ENCODE measurements at places on chromosomes 6 and 20.

- no peak for DNase-seq
Observed at GRCh38 chr20:61436667-61437279, 184.7 kb downstream of the CDH4 start.

DNA sequence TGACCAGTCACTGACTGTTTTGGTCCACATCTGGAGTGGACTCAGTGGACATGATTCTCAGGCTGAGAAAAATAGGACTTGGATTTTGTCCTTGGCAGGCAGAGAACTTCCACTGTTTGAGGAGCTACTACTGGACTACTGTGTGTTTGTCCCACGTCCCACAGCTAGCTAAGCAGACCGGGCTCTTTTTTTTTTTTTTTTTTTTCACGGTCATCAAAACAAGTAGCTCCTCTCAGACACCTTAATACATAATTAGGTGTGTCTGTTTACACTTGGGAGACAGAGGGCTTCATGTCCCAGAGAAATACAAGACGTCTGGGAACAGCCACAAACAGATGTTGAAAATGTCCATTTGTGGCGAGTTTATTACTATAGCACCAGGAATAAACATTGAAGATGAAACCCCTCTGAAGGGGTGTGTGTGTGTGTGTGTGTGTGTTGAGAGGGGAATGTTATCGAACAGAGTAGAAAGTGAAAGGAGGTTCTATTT lies 155.0 kb upstream of the SUPT3H start:
- no peak for DNase-seq

DNA sequence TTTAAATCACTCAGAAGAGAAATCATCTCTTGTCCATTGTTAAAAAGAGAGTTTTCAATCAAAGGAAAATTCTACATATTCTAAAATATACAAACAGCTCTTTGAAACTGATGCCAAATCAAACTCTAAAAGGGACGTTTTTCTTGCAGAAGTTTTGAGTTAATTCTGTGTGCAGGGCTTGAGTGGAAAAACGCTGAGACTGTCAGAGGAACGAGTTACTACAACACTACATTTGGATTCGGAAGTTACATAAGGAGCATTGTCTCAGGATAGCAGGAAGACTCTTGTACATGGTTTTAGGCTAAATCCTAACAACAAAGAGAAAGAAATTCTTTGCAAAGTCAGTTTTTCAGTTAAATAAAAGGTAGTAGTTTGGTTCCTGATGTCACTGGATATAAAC lies 155.7 kb upstream of the SUPT3H start:
- no peak for DNase-seq

GRCh38 chr6:6191476-6191875 lies 129.0 kb downstream of the F13A1 start:
- no peak for DNase-seq

- DNase-seq, result no peak
Observed at GRCh38 chr6:4136354-4136831, 1.0 kb upstream of the ECI2 start.

GRCh38 chr6:10369896-10370295 lies 45.0 kb downstream of the TFAP2A start:
- DNase-seq, result no peak

GRCh38 chr6:131764350-131764749 lies 43.5 kb upstream of the ENPP1 start:
- no peak for DNase-seq

DNA sequence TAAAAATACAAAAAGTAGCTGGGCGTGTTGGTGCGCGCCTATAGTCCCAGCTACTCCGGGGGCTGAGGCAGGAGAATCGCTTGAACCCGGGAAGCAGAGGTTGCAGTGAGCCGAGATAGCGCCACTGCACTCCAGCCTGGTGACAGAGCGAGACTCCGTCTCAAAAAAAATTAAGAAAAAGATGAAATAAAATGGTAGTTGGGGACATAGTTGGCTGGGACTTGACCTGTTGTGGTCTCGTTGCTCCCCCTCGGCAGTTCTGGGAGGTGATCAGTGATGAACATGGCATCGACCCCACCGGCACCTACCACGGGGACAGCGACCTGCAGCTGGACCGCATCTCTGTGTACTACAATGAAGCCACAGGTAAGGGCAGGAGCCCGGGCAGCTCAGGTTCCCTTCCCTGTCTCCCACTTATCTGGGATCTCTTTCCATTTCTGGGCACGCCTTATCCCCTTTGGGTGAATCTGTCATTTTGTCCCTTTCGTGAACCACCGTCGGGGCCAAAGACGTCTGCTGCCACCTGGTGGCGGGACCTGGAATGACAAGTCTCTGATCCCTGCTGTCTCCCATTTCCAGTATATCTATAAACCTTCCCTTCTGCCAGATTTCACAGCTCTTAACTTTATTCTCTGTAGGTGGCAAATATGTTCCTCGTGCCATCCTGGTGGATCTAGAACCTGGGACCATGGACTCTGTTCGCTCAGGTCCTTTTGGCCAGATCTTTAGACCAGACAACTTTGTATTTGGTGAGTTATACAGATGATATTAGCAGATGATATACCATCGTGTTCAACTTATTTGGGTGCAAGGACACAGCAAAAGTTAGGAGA lies 2.3 kb downstream of the TUBB start:
- DNase-seq, result peak; percentile 87

DNA sequence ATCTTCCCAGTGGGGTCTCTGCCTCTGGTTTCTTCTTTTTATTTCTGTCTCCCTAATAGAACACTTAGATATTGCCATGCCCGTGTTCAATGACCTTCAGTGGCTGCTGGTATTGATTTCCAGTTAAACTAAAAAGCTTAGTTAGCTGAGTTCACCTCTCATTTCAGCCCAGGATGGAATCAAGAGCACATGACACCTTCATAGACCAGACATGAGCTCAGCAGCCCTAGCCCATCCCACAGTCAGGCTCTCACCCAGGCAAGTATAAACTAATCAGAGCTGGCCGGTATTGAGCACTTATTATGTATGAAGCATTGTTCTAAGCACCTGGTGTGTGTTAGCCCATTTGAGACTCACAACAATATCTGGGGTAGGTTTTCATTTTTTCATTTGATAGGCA lies 33.7 kb upstream of the PLEKHG1 start:
- DNase-seq, result no peak

- DNase-seq, result no peak
Observed at GRCh38 chr6:3372184-3372846, 84.5 kb downstream of the SLC22A23 start.

DNA sequence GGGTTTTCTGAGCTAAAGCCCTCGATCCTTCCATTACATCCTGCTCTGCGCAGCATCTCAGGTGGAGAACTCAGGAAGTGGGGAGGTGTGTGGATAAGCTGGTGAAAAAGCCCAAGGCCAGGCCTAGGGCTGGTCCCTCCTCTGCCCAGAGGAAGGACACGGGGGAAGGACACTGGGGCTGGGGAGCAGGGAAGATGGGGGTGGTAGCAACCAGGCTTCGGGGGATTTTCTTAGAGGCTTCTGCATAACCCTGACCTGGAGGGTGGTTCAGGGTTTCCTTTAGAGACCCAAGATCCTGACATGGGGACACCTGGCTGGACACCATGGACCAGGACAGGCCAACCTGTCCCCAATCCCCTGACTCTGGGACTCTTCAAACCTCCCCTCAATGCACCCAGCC lies 37.9 kb downstream of the SUN5 start:
- DNase-seq, result no peak

DNA sequence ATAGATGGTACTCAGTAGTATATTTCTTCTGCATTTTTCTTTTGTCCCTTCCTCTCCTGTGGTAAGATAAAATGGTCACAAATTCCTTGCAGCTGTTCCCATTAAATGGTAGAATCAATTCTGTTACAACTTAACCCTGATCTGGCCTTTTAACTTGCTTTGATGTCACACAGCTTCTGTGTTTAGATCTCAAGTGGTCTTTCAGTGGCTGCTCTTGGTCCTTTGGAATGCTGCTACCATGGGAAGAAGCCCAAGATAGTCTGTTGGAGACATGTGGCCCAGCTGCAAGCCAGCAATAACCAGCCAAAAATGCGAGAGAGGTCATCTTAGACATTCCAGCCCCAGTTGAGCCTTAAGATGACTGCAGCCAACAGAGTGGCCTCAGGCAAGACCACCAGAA lies 429.7 kb downstream of the KIF16B start:
- no peak for DNase-seq

DNA sequence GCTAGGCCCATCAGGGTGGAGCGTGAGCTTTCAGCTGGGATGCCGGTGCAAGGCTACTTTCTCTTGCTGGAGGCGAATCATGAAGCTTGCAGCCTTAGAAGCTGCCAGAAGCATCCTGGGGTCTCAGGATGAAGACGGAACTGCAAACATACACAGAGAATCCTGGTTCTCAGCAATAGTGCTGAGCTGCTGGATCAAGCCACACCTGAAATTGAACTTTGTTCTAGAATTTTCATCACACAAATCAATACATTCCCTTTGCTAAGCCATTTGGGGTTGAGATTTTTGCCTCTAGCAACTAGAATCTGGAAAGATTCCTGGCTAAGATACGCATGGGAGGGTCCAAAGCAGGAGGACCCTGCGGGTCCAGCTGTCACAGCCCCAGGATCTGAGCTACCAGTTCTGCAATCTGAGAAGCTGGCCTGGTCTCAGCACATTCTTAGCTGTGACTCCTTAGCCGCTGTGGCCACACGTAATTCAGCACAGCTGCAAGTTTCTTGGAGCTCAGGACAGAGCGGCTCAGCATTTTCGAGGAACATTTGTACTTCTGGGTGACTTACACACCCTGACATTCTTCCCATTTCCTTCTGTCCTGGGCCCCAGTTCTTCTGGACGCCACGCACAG lies 6.6 kb upstream of the ARFGAP1 start:
- DNase-seq, result no peak

- no peak for DNase-seq
Observed at GRCh38 chr6:168507297-168507696, 66.3 kb downstream of the SMOC2 start.

- DNase-seq, result no peak
Observed at GRCh38 chr20:48293671-48294070, 508.4 kb upstream of the SULF2 start.

DNA sequence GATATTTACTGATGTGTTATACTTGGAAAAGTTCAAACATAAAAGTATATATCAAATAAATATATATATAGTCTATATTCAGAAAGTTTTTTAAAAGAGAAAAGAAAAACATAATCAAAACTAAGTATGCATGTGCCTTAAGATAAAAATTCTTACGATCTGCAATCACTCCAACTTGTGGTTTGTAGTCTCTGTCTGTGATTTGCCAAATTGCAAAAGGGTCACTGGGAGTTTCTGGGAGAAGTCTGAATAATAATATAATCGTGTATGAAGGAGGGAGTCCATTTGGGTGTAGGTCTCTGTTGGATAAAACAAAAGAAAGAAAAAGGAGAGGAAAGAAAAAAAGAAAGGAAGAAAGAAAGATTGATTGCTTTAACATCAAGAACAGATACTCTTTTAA lies 92.4 kb downstream of the COL12A1 start:
- DNase-seq, result no peak

- DNase-seq, result no peak
Observed at GRCh38 chr20:62980380-62980960, 26.3 kb downstream of the BHLHE23 start.

GRCh38 chr20:16580147-16580546 lies 6.9 kb upstream of the KIF16B start:
- no peak for DNase-seq

GRCh38 chr6:136696783-136697364 lies 95.4 kb downstream of the MAP3K5 start:
- no peak for DNase-seq

GRCh38 chr20:14780508-14780907 lies 443.1 kb upstream of the FLRT3 start:
- DNase-seq, result no peak

DNA sequence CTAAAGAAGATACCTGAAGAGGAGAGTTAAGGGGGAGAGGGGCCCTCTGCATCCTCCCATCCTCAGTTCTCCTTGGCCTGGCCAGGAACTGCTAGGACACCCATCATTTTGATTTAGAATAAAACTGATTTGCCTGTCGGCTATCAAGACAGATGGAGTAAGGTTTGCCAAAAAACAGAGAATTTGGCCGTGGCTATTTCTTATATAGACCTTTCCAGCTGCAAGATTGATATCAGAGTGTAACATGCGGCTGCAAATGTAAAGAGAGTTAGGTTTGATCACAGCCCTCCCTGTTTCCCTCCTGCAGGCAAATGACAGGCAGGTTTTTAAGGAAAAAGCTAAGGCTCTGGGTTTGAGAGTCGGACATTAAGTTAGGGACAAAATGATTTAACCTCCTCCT lies 226.6 kb upstream of the TAB2 start:
- DNase-seq, result no peak

DNA sequence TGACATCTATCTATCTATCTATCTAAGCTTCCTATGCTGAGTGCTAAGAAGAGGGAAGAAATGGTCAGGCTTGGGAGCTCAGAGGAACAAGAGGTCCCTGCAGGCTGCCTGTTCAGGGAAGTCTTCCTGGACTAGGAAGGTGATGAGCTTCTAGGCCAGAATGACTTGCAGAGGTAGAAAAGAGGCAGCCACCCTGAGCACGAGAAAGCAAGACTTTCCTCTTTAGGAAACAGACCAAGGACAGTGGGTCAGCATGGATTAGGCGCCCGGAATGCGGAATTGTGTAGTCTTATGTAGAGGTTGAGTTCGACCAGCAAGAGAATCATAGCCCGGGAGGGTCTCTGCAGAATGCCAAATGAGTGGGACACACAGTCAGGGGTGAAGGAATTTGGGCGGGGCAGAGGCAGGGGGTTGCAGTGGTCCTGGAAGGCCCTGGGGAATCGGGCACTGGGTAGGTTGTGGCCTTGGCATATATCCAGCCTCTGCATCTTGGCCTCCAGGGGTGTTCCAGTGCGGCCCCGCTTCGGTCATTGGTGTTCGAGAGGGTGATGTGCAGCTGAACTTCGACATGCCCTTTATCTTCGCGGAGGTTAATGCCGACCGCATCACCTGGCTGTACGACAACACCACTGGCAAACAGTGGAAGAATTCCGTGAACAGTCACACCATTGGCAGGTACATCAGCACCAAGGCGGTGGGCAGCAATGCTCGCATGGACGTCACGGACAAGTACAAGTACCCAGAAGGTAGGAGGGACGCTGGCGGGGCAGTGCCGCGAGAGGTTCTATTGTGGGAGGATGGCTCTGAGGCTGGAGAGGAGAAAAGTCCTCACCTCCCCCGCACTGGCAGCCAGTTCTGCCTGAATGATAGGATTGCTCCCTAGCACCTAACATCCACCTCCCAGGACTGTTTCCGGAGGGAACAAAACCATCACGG lies 32.1 kb downstream of the TGM3 start:
- no peak for DNase-seq

- no peak for DNase-seq
Observed at GRCh38 chr6:122495612-122496011, 24.0 kb upstream of the SERINC1 start.

DNA sequence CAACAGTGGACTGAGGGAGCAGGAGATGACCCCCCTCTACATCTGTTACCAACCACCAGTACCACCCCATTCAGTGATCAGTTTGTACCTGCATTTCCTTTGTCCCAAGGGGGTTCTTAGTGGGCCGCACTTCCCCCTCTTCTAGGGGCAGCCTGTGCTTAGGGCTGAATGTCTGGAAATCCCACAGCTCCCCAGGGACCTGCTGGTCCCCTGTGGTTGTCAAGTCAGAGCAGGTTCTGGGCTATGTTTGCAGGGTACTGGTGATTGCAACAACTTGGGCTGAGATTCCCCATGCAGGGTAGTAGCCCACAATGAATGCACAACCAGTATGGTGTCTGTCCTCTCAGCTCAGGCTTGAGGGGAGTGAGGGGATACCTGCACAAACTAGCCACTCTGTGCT lies 39.7 kb upstream of the COL10A1 start:
- no peak for DNase-seq

All from activated naive CD8-positive, alpha-beta T cell treated with anti-CD3 and anti-CD28 coated beads, Interleukin-2, amount 10 ng/mL, durations not matched to agents 7 days and 5 days (primary cell).